ENCODE measurements at places on chromosomes 6 and 20. TPM values are rescaled to one million over a fixed set of nuclear protein-coding genes. Genes with fewer than 3 reads are reported as not detected.

The DST gene
- 36.9 TPM for polyA plus RNA-seq

The DLK2 gene
- polyA plus RNA-seq = 0.25 TPM

The SPATA25 gene
- polyA plus RNA-seq = 1.0 TPM

The HIVEP2 gene
- polyA plus RNA-seq = 2.9 TPM

The TGM2 gene
- polyA plus RNA-seq = 49.4 TPM

The MTFR2 gene
- polyA plus RNA-seq = 0.38 TPM

The HLA-DQB1 gene
- polyA plus RNA-seq = 73.5 TPM

The IRF4 gene
- 0.40 TPM for polyA plus RNA-seq

The ECT2L gene
- polyA plus RNA-seq = 0.01 TPM

The PSMA7 gene
- polyA plus RNA-seq = 187 TPM

The DSTN gene
- polyA plus RNA-seq = 295 TPM

The BTBD3 gene
- 10.6 TPM for polyA plus RNA-seq

The NDRG3 gene
- polyA plus RNA-seq = 24.4 TPM

The KIAA1586 gene
- polyA plus RNA-seq = 1.2 TPM

The CD93 gene
- polyA plus RNA-seq = 9.9 TPM

The MUC21 gene
- polyA plus RNA-seq = not detected

The B3GAT2 gene
- 0.11 TPM for polyA plus RNA-seq

The CDK5RAP1 gene
- polyA plus RNA-seq = 21.3 TPM

The C6orf118 gene
- not detected for polyA plus RNA-seq

The ITCH gene
- polyA plus RNA-seq = 13.3 TPM

The AVP gene
- polyA plus RNA-seq = not detected

The GSTA3 gene
- not detected for polyA plus RNA-seq

The PI16 gene
- 34.3 TPM for polyA plus RNA-seq

The CEP162 gene
- polyA plus RNA-seq = 2.3 TPM

The PROCR gene
- polyA plus RNA-seq = 16.1 TPM

The CNBD2 gene
- 3.4 TPM for polyA plus RNA-seq

The PKHD1 gene
- not detected for polyA plus RNA-seq

The BPIFA1 gene
- not detected for polyA plus RNA-seq

The KHDRBS2 gene
- not detected for polyA plus RNA-seq

The FAM217A gene
- polyA plus RNA-seq = not detected

The SLC4A11 gene
- polyA plus RNA-seq = 0.29 TPM

The PAK5 gene
- 0.01 TPM for polyA plus RNA-seq

The HDDC2 gene
- 106 TPM for polyA plus RNA-seq

The C6orf89 gene
- 25.1 TPM for polyA plus RNA-seq

The PGC gene
- polyA plus RNA-seq = 263 TPM

The HRH3 gene
- polyA plus RNA-seq = not detected

The JPH2 gene
- polyA plus RNA-seq = 1.6 TPM

The GSTA2 gene
- polyA plus RNA-seq = 85.8 TPM

The RPS6KA2 gene
- polyA plus RNA-seq = 31.8 TPM
